ENCODE measurements at places on chromosomes 4 and X. TPM values are rescaled to one million over a fixed set of nuclear protein-coding genes. Genes with fewer than 3 reads are reported as not detected.

DNA sequence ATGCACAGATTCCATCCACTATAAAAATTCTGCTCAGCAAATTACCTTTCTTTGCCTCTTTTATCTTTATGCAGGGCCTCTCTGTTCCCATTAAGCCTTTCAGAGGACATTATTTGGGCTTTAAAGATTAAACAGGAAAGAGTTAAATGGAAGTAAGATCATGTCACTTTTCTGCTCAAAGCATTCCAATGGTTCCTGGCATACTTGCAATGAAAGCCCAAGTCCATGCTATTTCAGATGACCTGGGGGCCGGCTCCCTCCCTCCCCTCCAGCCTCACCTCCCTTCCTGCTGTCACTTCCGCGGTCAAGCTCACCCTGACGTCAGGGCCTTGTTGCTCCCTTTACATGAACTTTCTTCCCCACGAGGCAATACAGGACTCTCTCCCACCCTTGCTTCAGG is 125.5 kb downstream of the C4orf51 start:
- H3K4me3 ChIP-seq = peak overlapping the region; percentile 49
- H3K4me1 ChIP-seq = peaks cover 36% of the 10 kb centered on the region
- H3K27ac ChIP-seq = peak overlapping the region; percentile 28

DNA sequence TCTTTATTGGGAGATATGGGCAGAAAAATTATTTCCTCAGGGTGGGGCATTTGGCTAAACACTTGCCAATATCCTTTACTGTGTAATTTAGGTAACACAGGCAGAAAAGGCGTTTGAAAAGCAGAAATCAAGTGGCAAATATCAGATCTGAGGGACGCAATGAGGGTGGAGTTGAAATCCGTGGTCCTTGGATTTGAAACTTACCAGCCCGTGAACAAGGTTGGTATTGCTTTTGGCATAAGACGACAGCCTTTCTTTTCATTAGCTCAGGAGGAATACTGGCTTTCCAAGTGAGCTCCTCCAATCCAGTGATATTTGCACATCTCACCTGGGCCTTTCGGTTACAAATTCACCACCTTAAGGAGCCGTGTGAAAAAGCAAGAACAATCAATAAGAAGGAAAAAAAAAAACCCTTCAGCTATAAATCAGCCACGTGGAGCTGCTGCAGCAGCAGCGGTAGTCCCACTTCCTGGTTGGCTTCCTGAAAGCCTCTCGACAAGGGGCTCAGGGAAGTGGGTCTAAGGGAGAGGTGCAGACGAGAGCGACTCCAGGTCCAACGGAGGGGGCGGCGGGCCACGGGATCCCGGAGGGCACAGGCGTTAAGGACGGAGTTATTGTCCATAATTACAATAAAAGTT is 734 bp upstream of the GALNT7 start:
- H3K4me3 ChIP-seq = peak overlapping the region; percentile 81
- no peaks in the 10 kb centered on the region for H3K27me3 ChIP-seq
- H3K27ac ChIP-seq = peak overlapping the region; percentile 69
- H3K36me3 ChIP-seq = no peaks in the 10 kb centered on the region
- peaks cover 6% of the 10 kb centered on the region for H3K4me1 ChIP-seq

GRCh38 chrX:444305-444704 is 57.6 kb upstream of the PPP2R3B start:
- no peaks in the 10 kb centered on the region for H3K27me3 ChIP-seq
- H3K36me3 ChIP-seq = no peaks in the 10 kb centered on the region
- H3K27ac ChIP-seq = no peak overlapping the region
- no peak overlapping the region for H3K4me3 ChIP-seq

The DCX gene
- total RNA-seq = not detected

DNA sequence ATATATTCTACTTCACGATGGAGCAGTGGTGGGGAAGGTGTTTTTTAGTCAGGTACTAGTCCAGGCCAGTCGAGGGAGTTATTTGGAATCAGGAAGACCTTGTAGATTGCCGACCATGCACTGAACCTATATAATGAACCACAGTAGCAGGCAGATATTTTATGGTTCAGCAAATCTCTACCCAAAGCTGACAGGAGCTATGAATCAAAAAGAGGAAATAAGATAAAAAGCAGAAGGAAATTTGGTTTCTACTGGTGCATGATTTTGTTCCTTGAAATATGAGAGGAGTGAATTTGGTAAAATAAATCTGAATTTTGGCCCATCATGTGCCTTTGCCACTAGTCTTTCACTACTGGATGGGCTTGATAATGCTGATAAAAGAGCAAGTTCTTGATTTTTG is 924.3 kb upstream of the DIAPH2 start:
- no peaks in the 10 kb centered on the region for H3K36me3 ChIP-seq
- no peak overlapping the region for H3K27ac ChIP-seq
- no peak for DNase-seq

The MAGED4B gene
- 1.2 TPM for total RNA-seq

GRCh38 chr4:152100379-152101201 is 339.8 kb upstream of the GATB start:
- no peak overlapping the region for H3K4me3 ChIP-seq
- H3K36me3 ChIP-seq = no peaks in the 10 kb centered on the region
- no peak overlapping the region for H3K27ac ChIP-seq
- DNase-seq = no peak
- no peaks in the 10 kb centered on the region for H3K4me1 ChIP-seq

DNA sequence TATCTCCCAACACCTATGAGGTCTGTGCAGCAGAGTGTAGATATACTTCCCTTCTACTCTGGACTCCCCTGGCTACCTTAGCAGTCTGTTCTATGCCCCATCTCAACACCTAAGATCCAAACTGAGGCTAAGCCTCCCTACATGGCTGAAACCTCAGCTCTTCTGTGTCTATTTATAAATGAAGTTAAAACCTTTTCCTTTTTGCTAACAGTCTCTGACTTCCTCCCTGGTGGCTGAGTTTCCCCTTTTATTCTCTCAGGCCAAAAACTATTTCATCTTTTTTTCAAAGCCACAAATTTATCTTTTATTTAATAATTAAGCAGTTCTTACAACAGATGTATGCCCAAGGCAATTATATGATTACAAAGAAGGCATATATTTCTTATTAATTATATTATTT is 111.8 kb upstream of the STIM2 start:
- no peaks in the 10 kb centered on the region for H3K36me3 ChIP-seq
- H3K27ac ChIP-seq = peak overlapping the region; percentile 76

The ADH1C gene
- 1.8 TPM for total RNA-seq
